A172 (cell line): ENCODE measurements at places on chromosomes 12 and 14. TPM values are rescaled to one million over a fixed set of nuclear protein-coding genes. Genes with fewer than 3 reads are reported as not detected.

The AMHR2 gene
- 0.57 TPM in 1 of 2 replicates, not detected in the other for total RNA-seq

The FAM90A1 gene
- not detected in 2 replicates for total RNA-seq

The SERPINA3 gene
- not detected in 2 replicates for total RNA-seq

The PTHLH gene
- total RNA-seq = 0.41 and 3.1 TPM in 2 replicates
